ENCODE measurements at places on chromosomes 4 and X. TPM values are rescaled to one million over a fixed set of nuclear protein-coding genes. Genes with fewer than 3 reads are reported as not detected.

The PASD1 gene
- not detected for polyA plus RNA-seq

The DCAF12L1 gene
- 1.8 TPM for polyA plus RNA-seq

DNA sequence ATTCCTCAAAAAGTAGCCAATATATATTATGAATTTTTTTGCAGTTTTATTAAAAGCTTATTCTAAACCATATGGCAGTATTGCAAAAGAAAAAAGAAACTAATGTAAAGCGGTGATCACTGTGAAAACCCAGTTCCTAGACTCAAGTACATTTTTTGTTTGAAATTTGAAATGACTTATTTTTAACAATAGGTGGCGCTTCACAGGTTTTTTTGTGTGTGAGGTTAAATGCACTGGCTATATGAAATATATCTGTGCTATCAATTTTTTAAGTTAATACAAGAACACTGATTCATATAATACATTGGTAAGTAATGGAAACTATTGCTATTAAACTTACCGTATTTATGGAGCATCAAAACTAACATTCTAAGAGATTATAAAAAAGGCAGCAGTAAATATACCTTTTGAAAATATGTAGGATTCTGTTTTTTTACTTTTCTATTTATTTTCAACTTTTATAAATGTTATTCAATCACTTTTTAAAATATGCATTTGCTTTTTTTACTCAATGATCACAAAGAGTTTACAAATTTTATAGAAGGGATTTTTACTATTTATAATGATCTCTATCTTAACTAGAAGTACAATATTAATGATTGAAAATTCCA is 5.6 kb upstream of the SPRY1 start:
- DNase-seq: no peak

- DNase-seq: no peak
Measured at GRCh38 chr4:86976801-86977485, 42.1 kb downstream of the AFF1 start.

- no peak for DNase-seq
Measured at GRCh38 chrX:40807384-40807783, 72.0 kb upstream of the MED14 start.

DNA sequence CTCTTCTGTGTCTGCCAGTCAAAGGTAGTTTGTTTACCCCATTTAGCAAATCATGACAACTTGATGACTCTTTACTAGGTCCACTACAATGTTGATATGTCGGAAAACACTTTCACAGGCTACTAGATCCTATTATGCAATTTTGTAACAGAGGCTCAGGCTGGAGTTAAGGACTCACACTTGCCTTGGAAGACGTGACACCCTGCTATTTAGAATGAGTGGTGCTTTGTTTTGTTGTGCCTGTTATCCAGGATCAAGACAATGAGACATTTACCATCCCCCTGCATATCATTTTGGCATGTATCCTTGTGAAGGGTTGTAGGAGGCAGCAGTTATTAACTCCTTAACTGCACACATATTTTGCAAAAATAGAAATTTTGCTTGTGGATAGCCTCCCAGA is 263.7 kb downstream of the IL1RAPL1 start:
- no peak for DNase-seq

DNA sequence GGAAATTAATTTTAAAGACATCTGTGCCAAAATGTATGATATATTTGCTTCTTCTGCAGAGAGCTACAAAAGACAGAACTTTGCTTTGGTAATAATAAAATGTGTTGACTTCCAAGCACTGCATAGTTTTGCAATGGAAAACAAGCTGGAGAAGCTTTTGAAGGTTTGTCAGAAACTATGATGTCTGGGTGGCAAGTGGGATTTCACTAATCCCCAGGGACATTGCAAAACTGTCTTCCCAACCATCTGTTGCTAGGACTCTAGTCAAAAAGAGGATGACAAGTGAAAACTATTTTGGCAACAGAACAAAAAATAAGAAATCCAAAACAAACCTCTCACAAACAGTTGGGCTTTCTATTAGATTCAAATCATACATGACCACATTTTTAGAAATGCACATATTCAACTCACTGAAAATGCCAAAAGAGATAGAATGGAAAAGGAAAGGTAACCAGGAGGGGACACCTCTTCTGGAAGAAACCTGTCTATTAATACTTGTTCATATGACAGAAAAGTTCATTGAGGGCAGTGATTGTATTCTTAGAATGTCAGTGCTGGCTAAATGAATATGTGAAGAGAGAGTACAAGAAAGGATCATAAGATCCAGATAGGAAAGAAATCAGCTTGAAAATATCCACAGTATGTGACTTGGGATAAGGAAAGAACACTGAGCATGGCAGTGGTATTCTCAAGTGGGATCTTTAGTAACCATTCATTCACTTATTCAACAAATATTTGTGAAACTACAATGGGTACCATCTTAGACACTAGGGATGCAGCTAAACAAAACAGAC is 228.0 kb downstream of the RASL11B start:
- peak; percentile 86 for DNase-seq

Data from muscle of back (tissue), 13 donors.